ENCODE measurements at places on chromosomes 12 and 14.

GRCh38 chr12:102051431-102051965 lies 10.3 kb downstream of the WASHC3 start:
- no peak for DNase-seq

DNA sequence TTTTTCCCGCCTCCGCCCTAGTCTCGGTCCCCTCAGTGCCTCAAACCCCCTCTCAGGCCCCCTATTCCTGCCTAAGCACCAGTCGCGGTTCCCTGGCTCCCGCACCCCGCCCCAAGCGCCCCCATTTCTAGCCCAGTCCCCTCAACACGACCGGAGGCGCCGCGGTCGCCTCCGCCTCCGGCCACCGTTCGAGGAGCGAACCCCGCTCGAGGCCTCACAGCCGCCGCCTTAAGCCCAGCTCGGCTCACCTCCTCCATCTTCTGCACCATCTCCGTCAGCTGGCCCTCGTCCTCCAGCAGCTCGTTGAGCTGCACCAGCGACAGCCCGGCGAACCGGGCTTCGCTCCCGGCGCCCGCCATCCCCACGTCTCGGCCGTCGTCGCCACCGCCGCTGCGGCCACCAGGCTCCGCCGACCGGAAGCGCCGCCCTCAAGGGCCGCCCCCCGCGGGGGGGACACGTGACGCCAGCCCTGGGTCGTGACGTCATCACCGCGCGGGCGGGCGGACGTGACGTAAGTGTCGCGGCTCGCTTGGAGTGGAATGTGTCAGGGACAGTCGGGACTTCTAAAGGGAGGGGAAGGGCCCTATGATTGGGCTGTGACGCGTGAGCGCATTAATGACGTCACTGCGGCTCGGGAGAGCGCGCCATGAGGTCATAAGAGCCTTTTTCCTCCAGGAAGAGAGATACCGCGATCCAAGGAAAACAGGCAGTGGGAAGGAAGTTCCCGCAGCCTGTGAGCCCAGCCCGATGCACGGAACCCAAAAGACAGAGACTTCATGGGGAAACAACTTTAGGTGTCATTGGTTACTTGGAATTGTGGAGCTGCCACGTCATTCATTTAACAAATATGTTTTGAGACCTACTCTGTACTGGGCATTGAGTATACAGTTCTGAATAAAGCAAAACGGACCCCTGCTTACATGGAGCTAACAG lies at the start of gene VPS37B:
TSS of gene VPS37B (minus strand) at position 421 of the 933 bp plus-strand sequence. CDS start at position 359, 62 bp downstream.
- DNase-seq: peak; percentile 37

DNA sequence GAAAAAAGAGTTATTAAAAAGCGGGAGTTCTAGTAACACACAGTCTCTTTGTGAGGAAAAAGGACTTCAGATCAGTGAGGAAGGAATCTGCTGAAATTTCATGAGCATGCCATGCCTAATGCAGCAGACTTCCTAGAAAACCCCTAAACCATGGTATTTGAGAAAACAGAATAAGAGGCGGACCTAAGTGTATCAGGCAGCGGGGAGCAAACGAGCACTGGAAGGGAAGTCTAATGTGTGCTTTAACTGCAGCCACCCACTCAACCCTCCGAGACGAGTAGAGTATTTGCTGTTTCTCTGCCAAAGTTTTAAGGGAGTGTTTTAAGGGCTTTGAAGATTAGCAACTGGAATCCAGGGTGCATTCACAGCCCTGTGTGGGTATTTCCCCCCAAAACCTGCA lies 36.5 kb downstream of the ACADS start:
- no peak for DNase-seq

DNA sequence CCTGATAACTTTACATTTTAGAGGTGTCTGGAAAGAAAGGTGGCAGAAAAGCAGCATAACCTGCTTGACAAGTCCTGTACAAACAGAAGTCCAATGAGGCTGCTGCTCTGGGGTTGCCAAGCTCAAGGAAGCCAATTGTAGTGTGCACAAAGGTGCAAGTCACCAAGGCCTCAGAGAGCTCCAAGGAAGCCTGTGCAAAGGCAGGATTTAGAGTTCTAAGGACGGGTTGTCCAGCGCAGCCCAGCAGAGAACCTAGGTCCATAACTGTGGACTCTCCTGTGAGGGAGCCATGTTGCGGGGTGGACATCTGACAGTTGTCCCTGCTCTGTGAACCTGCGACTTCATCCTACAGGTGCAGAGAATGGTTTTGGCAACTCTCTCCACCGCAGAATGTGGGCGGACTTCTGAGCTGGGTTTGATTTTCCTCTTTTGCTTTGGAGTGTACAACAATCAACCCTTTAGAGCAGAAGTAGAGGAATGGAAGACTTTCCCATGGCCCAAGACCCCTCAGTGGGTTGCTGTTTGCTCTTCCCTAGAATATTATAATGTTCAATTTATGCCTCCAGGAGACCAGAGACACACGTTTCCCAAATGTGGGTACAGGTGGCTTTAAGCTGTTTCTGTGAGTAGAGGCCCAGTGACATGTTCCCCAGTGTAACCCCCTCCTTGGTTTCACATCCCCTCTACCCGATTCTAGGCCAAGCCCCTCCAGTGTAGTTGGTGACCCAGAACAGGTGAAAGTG lies 81.0 kb downstream of the ETV6 start:
- no peak for DNase-seq

DNA sequence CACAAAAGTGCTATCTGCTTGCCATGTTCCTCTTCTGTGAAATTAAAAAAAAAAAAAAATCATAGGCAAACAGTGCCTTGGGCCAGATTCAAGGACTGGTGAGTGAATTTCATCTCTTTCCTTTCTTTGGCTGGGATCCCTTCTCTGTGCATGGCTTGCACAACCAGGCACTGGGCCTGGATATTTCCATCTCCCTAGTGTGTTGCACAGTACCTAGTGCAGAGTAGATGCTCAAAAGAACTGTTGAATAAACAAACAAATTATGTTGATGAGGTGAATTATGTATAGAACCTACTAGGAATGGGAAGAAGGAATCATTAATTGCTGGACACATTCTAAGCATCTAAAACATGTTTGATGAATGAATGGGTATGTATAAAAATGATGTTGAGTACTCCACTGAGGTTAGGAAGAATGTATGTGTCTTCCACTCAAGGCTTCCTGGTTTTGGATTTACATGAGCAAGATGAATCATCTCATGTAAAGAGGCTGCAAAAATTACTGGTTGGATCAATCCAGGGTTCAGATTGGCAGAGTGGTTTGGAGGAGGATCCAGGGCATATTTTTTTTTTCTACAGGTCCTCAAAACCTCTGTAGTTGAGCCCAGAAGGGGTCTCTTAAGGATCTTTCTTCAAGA lies 93.2 kb downstream of the EMP1 start:
- no peak for DNase-seq

- no peak for DNase-seq
These were observed 80.8 kb downstream of the MNAT1 start for GRCh38 chr14:60815371-60815770.

DNA sequence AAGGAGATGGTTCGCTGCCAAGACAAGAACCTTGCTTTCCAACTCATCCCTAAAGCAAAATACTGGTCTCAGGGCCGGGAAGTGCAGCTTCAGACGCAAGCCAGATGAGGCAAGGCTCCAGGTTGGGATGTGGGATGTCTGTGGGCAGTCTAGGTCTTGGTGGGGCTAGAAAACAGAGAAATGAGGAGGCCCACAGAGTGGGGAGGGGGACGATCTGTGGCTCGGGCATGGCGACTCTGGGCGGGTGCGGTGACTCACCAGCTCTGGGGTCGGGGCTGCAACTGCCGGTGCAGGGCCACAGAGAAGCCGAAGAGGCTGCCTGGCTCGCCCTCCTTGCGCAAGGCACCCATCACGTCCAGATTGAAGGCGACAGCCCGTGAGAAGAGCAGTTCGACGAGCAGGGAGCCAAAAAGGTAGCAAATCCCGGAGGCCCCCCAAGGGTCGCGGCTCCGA lies 459 bp downstream of the ITGA7 start:
- DNase-seq: no peak

- DNase-seq: no peak
These were observed 15.7 kb downstream of the FAR2 start for GRCh38 chr12:29164477-29165393.

DNA sequence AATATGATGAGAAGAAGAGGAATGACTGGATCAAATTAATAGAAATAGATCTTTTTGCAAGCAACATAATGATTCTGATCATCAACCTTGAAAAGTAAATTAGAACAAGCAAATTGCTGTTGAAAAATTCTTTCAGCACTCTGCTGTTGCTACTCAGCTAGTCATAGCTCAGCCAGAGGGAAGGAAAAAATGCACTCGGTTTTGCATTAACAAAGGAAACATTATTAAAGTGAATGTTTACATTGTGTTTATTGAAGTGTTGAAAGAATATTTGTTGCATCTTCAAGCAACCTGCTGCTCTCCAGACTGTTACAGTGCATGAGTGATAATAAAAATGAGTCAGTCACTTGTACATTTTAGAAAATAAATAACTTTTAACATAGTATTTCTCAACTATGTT lies 26.5 kb downstream of the AP5M1 start:
- no peak for DNase-seq

DNA sequence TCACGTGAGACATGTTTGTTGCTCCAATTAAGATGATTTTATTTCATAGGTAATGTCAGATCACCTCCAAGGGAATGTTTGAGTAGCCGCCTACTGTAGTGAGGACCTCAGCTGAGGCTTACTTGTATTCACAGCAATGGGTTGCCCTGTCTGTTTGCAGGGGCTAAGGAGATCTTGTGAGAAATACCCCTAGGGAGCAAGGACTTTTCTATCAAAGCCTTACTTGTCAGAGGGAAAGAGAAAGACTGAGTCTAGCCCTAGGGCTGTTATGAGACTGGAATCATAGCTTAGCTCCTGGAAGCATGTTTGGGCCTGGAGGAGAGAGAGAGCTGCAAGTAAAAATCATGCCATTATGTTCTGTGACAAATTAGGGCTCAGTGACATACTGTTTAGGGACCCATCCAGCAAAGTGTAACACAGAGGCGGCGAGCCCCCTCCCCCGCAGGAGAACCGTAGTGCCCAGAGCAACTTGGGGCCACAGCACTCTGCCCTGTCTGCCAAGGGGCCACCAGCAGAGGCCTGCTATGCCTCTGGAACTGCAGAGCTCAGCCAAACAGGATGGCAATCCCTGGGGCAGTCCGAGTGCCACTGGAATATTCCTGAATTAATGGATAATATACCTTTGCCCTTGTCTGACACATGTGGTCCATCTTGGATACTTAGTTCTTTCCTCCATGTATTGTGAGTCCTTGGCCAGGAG lies 178.8 kb downstream of the DACT1 start:
- no peak for DNase-seq

DNA sequence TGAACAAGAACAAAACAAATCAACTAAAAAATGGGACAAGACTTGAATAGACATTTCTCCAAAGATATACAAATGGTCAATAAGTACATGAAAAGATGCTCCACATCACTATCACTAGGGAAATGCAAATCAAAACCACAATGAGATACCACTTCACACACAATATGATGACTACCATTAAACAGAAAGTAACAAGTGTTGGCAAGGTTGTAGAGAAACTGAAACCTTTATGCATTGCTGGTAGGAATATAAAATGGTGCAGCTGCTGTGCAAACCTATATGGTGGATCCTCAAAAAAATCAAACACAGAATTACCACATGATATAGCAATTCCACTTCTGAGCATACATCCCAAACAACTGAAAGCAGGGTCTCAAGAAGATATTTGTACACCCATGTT lies 5.2 kb downstream of the SMAGP start:
- no peak for DNase-seq

- no peak for DNase-seq
These were observed 110.5 kb downstream of the TTLL5 start for GRCh38 chr14:75771595-75771994.

- no peak for DNase-seq
These were observed 113.2 kb downstream of the CAND1 start for GRCh38 chr12:67382241-67382871.

- DNase-seq: no peak
These were observed 9.6 kb downstream of the PTPN6 start for GRCh38 chr12:6960593-6961277.

DNA sequence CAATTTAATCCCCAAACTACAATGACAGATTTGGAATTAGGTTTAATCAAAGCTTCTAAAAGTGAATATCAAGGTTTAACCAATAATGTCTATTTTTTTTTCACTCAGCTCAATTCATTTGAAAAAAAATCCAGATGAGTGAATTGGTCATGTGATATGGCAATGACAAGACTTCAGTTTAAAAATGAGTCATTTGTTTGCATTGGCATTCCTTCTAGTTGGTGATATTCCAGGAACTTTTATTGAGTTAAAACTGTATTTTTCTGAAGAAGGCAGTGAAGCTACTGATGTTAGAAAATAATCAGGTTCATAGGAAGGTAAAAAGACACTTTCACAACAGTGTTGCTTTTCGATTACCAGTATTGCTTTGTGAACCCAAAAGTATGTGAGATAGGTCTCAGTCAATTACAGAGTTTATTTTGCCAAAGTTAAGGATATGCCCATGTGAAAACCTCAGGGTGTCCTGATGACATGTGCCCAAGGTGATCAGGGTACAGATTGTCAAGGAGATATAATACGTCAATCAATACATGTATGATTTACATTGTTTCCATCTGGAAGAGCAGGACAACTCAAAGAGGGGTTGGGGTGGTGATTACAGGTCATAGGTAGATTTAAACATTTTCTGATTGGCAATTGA lies 1214.9 kb downstream of the GALC start:
- DNase-seq: no peak

GRCh38 chr12:122853582-122854245 lies 18.5 kb downstream of the HIP1R start:
- no peak for DNase-seq

GRCh38 chr14:76348898-76349297 lies 27.0 kb upstream of the ESRRB start:
- DNase-seq: no peak

GRCh38 chr12:88318726-88319125 lies 176.6 kb downstream of the TMTC3 start:
- no peak for DNase-seq

GRCh38 chr14:94775871-94776210 lies 5.9 kb upstream of the GSC start:
- DNase-seq: no peak

DNA sequence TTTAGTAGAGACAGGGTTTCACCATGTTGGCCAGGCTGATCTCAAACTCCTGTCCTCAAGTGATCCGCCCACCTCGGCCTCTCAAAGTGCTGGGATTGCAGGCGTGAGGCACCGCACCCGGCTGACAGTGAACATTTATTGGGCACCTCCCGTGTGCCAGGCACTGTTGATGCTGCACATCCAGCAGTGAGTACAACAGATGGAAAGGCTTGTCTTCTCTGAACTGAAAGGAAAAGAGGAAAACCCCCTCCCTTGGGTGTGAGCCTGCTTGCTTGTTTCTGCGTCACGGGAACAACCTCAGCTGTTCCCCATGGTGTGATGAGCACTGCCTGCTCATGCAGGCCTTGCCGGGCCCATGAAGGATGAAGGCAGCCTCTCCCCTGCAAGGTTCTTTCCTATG lies 39.5 kb downstream of the DGLUCY start:
- DNase-seq: no peak
